ENCODE measurements at places on chromosomes 2 and 18. TPM values are rescaled to one million over a fixed set of nuclear protein-coding genes. Genes with fewer than 3 reads are reported as not detected.

- no peak for DNase-seq
These were observed 21.9 kb downstream of the ARPC2 start for GRCh38 chr2:218238887-218239286.

- no peak for DNase-seq
These were observed 113.3 kb upstream of the ALKAL2 start for GRCh38 chr2:401019-401679.

Gene EPC2
- total RNA-seq: 28.5 TPM

DNA sequence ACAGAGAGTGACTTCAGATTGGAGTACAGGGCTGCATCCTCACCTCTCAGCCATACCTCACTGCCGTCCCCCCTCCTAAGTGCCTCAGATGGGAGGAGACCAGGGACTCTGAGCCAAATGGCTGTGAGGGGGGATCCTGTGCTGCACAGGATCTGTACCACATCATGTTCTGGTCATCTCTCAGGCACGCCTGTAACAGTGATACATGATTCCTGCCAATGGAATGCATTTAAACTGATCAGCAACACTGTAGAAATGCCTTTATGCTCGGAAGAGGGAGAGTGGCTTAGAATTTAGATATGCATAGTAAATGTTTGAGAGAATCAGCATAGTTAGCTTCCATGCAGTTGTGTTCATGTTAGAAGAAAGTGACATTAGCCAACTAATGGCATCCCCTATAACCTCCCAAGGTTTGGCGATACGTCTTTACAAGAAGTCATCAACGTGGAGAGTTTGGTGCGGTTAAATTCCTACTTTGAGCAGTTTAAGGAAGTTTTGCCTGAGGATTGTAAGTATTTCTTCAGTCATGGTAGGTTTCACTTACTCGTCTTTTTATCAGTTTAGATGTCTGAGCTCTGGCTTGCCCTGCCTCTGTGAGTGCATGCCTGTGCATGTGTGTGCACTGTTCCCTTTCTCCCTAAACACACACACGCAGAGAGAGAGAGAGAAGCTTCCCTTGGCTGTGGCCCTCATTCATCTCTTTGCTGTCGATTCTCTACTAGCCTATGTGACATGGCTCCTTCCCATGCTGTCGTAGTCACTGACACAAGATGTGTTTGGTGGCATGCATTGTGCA is 40.0 kb downstream of the COA5 start:
- DNase-seq: no peak

- DNase-seq: no peak
These were observed 8.2 kb upstream of the NFE2L2 start for GRCh38 chr2:177272765-177273164.

GRCh38 chr2:159736048-159736447 is 23.7 kb downstream of the MARCHF7 start:
- DNase-seq: no peak

- no peak for DNase-seq
These were observed 102.3 kb upstream of the SMAD7 start for GRCh38 chr18:49052891-49053644.

All from esophagus muscularis mucosa (tissue), 4 donors.